ENCODE measurements at places on chromosomes 16 and 17. TPM values are rescaled to one million over a fixed set of nuclear protein-coding genes. Genes with fewer than 3 reads are reported as not detected.

GRCh38 chr17:67107811-67108775 lies 63.7 kb downstream of the CACNG1 start:
- DNase-seq, result no peak

DNA sequence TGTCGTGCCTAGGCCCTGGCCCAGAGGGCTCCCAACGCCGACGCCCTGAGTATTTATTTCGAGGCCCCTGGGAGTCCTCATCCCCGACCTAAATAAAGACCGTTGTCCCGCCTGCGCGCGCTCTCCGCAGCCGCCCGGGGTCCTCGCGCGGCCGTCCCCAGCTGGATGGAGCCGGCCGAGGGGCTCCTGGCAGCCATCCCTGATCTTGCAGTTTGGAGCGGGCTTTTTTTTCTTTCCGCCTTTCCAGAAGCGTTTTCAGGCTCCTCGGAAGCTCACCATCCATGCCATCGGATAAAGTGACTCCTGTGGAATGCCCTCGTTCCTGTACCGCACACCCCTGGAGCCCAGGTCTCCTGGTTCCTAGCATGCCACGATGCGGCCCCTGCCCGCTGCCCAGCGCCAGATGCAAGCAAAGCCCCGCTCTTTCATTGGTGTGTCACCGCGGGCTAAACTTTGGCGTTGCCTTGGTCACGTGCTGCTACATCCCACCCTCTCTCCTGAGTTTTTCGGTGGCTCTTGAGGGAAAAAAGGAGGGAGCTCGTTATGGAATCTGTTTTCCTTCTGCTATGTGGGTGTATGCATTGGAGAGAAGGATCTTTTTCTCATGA lies 716 bp downstream of the TMEM94 start:
- DNase-seq, result peak; percentile 18

DNA sequence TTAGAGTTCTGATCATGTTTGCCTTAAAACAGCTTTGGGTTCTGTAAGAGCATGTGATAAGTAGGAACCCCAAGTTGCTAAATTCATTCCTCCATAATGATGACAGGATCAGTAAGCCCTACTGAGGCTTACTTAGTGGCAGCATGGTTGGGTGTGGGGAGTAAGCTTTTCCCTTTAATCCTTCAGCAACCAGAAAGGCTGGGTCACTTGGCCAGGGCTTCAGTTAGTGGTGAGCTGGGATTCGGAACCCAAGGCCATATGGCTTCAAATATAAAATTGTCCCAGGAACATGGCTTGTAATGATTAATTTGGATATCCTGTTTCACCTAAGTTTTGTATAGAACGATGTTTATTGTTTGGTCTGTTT lies 850 bp downstream of the GINS3 start:
- no peak for DNase-seq

GRCh38 chr16:85821390-85822135 lies 22.1 kb downstream of the COX4I1 start:
- DNase-seq, result peak; percentile 83

DNA sequence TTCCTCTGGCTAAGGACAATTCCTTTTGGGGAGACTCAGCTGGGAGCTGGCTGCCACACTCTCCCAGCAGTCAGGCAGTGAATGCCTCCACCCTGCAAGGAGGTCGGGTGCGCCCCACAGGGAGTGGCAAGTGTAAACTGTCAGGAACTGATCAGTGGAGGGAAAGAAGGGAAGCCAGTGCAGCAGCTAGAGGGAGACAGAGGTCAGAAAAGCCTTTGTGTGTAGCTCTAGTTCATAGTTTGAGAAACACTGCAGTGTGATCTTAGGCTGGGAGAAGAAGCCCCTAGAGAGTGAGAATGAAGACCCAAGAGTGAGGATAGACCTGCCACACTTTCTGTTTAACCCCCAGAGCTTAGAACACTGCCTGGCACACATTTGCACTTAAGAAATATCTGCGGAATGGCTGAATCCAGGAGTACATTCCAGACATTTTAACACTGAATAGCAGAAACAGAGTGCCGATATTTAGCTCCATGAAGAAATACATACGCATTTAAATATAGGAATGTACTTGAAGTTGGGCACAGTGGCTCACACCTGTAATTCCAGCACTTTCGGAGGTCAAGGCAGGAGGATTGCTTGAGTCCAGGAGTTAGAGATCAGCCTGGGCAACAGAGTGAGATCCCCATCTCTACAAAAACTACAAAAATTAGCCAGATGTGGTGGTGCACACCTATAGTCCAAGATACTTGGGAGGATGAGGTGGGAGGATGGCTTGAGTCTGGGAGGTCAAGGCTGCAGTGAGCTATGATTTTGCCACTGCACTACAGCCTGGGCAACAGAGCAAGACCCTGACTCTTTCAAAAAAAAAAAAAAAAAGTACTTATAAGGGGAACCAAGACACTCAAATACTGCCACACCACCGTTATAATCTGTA lies 11.1 kb upstream of the SLC5A11 start:
- peak; percentile 33 for DNase-seq

DNA sequence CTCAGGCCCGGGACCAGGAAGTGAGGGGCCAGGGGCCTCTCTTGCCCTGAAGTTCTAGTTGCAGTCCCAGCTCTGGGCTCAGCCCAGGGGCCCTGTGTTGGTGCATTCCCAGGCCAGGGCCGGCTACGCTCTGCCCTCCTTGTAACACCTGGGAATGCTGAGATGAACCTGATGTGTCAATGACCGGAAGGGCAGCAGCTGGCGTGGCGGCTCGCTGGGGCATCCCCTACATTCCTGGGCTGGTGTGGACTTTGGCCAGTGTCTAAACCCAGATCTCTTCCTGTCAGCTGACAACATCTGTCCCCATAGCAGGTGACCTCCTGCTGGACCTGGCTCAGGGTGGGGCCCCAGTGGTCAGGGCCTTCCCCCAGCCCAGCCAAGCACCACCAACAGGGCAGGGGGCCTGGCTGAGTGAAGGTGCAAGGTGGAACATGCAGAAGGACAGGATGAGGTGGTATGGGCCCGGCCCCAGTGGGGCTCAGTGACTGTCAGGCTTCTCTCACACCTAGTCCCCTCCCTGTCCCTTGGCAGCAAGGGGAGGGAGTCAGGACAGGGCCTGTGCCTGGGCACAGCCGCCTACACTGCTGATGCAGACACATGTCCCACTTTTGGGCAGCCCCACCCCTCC lies 15.9 kb downstream of the FAM83G start:
- DNase-seq, result peak; percentile 88

- no peak for DNase-seq
Observed at GRCh38 chr16:71311553-71312158, 22.5 kb upstream of the CMTR2 start.

DNA sequence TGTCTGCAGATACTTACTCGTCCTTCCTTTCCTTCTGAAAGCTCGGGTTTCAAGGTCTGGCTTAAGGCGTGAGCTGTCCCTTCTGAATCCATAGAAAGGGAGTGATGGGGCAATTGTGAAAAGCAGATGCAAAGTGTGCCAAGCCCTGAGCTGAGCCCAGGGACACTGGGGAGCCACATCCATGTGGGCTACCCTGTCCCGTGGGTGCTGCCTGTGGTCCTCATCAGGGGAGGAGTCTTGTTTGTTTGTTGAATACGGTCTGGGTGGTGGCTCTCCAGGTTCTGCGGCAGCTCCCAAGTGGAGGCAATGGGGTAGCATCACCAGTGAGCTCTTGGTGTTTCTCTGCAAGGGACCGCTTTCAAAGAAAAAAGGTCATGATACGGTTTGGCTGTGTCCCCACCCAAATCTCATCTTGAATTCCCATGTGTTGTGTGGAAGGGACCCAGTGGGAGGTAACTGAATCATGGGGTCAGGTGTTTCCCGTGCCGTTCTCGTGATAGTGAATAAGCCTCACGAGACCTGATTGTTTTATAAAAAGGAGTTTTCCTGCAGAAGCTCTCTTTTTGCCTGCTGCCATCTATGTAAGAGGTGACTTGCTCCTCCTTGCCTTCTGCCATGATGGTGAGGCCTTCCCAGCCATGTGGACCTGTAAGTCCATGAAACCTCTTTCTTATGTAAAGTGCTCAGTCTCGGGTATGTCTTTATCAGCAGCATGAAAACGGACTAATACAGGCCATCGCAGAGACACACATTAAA lies 1.0 kb upstream of the ALG1 start:
- DNase-seq, result no peak

DNA sequence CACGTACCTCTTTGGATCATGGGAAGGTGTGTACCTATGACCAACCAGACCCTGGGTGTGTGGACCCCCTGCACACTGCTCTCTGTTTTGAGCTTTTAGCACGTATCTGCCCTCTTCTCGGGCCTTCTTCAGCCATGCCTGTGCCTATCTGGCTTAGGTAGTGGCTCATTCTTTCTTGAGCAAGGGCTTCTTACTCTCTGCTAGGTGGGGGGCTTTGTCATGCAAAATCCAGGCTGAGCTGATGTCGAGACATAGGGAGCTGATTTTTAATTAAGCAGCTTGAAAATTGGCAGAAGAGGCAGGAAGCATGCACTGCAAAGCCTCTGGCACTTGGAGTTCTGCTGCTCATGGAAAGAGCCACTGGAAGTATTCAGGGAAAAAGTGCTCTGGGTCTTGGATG lies 181.6 kb upstream of the IRX6 start:
- no peak for DNase-seq

DNA sequence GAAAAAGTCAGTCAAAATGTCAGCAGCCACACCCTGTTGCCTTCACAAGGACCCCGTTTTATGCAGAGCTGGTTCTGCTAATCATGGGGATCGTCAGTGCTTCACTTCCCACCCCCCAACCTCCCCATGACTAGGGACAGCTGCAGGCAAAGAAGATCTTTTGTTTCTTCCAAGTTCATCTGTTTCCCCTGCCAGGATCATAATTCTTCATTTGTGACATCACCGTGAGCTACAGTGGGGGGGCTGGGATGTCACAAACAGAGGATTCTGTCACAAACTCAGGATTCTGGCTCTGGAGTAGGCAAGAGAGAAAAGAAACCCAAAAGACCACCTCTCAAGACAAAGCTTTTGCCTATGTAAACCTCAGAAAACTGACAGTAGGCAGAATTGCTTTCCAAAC lies 24.7 kb downstream of the DNAJC7 start:
- no peak for DNase-seq

- DNase-seq, result no peak
Observed at GRCh38 chr17:47718634-47719405, 14.2 kb upstream of the TBX21 start.

GRCh38 chr17:8080799-8081219 lies 6.7 kb downstream of the ALOX12B start:
- DNase-seq, result no peak

GRCh38 chr17:47324224-47325020 lies 667 bp downstream of the EFCAB13 start:
- peak; percentile 58 for DNase-seq

GRCh38 chr17:16987066-16987829 lies 15.3 kb upstream of the TNFRSF13B start:
- no peak for DNase-seq

GRCh38 chr17:2056206-2057174 lies 1.6 kb downstream of the HIC1 start:
- DNase-seq, result no peak

- DNase-seq, result no peak
Observed at GRCh38 chr17:76570457-76570856, 15.2 kb downstream of the ST6GALNAC2 start.

DNA sequence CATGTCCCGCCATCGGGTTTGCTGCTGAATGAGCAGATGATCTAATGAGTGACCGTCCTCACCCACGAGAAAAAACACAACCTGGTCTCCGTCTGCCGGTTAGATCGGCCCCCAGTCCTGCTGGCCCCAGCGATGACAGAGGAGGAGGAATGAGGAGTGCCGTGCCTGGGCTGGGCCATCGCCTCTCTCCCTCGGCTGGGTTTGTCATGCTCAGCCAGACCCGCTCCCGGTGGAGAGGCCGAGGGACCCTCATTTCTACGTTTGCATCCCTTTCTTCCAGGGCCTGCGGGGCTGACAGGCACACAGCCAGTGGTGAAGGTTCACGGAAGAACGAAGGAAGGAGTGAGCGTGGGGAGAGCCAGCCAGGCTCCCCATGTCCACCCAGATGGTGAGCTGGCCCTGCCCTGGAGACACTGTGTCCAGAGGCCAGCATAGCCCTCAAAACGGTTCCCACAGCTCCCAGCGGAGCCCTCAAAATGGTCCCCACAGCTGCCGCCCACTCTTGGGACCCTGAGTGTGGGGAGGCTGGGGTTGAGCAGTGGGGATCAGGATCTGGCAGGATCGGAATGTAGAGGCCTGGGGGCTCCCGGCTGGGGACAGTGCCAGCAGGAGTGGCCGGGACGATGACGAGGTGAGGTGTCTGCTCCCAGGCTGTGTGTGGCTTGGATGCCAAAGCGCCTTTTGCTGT lies 23.9 kb downstream of the CBFA2T3 start:
- DNase-seq, result no peak

GRCh38 chr17:79878329-79878947 lies 39.2 kb upstream of the CBX4 start:
- DNase-seq, result no peak

DNA sequence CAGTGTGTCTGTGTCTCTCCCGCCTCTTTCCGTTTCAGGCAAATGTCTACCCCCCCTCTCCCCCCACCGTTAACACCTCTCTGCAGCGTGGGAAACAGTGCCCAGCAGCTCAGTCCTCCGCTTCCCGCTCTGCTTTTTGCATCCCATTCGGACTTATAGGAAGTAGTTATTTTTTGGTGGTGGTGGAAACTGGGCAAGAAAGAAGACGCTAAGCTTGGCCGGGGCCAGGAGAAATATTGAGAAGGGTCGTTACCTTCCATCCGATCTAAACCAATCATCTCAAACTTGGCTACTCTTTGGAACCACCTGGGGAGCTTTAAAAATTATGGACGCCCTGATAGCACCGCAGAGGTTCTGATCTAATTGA lies 499 bp upstream of the HLF start:
- no peak for DNase-seq

GRCh38 chr16:87657621-87658192 lies 55.4 kb downstream of the JPH3 start:
- DNase-seq, result no peak

GRCh38 chr17:73411313-73411747 lies 99.5 kb upstream of the CDC42EP4 start:
- no peak for DNase-seq

GRCh38 chr17:49548506-49549310 lies 27.0 kb upstream of the NXPH3 start:
- DNase-seq, result no peak

- no peak for DNase-seq
Observed at GRCh38 chr17:80381416-80381923, 33.5 kb upstream of the ENDOV start.

CTRL gene
- total RNA-seq, result 1.1 TPM

PERCC1 gene
- not detected for total RNA-seq

FSCN2 gene
- total RNA-seq, result 1.4 TPM

TBC1D26 gene
- total RNA-seq, result not detected

GPR179 gene
- 0.23 TPM for total RNA-seq

TBX6 gene
- total RNA-seq, result 3.7 TPM

PRPSAP2 gene
- total RNA-seq, result 51.6 TPM

LPO gene
- not detected for total RNA-seq

CSH2 gene
- total RNA-seq, result not detected

BRICD5 gene
- total RNA-seq, result 15.2 TPM

TSNAXIP1 gene
- total RNA-seq, result 4.1 TPM

ABHD15 gene
- 23.7 TPM for total RNA-seq

JPH3 gene
- 0.32 TPM for total RNA-seq

XAF1 gene
- 54.4 TPM for total RNA-seq

Data from mucosa of gallbladder (tissue), 1 donor.